ENCODE measurements at places on chromosomes 4 and X. TPM values are rescaled to one million over a fixed set of nuclear protein-coding genes. Genes with fewer than 3 reads are reported as not detected.

POU4F2 gene
- not detected for total RNA-seq

CT83 gene
- not detected for total RNA-seq

OSTC gene
- 140 TPM for total RNA-seq

TMA16 gene
- 27.3 TPM for total RNA-seq

TET2 gene
- 6.3 TPM for total RNA-seq

UCP1 gene
- not detected for total RNA-seq

ANXA3 gene
- 168 TPM for total RNA-seq

PAGE2 gene
- not detected for total RNA-seq

All from bladder microvascular endothelial cell (primary cell).